ENCODE measurements at places on chromosomes 11 and 22.

GRCh38 chr22:17357688-17358087 is 11.6 kb upstream of the CECR2 start:
- DNase-seq: no peak

- no peak for DNase-seq
These were observed 49.5 kb downstream of the PPFIBP2 start for GRCh38 chr11:7563281-7563680.

DNA sequence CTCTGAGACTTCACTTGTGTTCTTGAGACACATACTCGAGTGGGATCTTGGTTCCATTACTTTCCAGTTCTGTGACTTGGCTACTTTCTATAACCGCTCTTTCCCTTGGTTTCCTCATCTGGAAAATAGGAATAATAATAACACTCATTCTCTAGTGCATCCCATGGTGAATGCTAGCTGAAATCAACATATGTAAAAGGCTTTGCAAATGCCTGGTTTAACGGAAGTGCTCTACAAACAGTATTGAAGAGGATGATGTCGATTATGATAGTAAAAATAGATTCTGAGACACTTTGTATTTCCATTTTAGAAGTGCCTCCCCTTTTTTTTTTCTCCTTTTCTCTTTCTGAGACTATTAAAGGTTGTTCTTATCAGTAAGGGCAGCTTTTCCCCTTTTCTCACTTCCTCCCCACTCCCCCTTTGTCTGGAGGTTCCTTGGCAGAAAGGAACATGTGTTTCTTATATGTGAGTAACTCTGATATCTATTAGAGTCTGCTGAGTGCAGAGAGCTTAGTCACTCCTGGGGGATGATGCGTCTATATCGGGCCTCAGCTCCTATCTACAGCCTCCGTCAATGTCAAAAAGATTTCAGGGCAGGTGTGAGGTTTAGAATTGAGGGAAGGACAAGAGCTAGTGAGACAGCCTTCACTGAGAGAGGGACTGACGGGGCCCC is 489.3 kb downstream of the NTM start:
- DNase-seq: no peak

DNA sequence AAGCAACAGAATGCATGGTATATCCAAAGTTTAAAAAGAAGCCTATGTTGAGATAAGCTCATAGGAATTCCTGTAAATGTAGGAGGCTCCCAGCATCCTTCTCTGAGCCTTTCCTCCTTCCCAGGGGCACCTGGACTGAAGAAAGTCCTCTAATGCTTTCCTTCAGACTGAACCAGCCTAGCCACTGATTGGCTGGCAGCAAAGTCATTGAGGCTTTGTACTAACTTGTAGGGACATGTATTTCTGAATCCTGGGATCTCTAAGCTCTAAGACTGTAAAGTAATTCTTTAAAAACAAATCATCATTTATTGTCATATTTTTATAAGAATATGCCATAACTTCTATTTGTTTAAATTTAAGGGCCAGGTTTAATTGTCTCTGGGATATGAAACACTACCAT is 23.9 kb upstream of the PANX1 start:
- no peak for DNase-seq

DNA sequence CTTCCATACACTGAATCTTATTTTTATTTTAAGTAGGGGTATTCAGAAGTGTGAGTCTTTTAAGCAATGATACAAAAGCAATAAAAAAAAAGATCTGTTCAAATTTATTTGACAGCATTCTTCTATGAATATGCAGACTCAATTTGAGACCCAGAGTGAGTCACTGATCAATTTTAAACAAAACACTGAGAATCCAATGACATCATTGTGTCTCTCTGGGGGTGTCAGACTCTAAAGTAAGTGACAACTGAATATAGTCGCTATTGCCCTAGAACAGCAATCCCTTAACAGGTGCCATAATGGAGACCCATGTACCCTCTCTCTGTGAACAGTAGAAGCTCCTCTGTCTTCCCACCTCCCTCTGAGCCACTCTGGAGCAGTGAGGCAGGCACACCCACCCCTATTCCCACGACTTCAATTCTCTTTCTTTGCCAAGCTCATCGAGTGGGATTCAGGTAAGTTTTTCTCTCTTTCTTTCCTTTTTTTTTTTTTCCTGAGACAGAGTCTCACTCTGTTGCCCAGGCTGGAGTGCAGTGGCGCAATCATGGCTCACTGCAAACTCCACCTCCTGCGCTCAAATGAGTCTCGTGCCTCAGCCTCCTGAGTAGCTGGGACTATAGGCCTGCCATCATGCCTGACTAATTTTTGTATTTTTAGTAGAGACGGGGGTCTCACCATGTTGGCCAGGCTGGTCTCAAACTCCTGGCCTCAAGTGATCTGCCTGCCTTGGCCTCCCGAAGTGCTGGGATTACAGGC is 5.1 kb upstream of the RPS3 start:
- DNase-seq: no peak

DNA sequence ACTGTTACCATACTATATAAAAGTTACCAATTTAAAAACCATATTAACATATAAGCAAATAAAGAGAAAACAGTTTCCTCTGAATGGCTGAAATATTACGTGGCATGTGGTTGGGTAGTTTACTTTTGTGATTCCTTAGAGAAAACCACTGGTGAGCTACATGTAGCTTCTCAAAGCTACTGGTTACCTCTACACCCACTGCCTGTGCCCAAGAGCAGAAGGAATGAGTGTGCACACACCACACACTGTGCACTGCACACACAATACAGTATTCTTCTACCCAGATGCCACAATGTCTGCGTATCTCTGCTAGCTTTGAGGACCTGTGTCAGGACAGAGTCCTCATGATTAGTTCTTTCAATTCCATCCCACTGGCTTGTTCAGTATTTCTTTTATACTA is 25.5 kb upstream of the YPEL1 start:
- DNase-seq: no peak
